ENCODE measurements at places on chromosomes 16 and 17.

DNA sequence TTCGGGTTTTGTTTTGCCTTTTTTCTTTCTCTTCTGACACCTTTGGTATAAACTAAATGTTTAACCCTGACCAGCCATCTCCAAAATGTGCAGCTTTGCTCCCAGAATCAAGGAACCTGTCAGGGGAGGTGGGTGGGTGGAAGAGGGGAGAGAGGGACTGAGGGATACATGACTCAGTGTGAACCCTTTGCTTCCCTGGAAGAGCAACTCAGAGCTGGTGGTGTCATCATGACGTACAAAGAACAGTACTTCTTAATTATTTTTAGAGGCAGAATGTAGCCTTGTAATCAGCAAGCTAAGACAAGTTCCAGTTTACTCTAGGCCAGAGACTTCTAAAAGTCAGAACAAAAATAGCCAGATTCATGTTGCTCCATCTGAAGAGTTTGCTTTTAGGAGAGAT, 119.6 kb upstream of the HAS3 start:
- no peak for DNase-seq

GRCh38 chr16:23395732-23396131, 57.3 kb downstream of the COG7 start:
- no peak for DNase-seq

- no peak for DNase-seq
Observed at GRCh38 chr17:32349503-32349853, 479 bp upstream of the ZNF207 start.

DNA sequence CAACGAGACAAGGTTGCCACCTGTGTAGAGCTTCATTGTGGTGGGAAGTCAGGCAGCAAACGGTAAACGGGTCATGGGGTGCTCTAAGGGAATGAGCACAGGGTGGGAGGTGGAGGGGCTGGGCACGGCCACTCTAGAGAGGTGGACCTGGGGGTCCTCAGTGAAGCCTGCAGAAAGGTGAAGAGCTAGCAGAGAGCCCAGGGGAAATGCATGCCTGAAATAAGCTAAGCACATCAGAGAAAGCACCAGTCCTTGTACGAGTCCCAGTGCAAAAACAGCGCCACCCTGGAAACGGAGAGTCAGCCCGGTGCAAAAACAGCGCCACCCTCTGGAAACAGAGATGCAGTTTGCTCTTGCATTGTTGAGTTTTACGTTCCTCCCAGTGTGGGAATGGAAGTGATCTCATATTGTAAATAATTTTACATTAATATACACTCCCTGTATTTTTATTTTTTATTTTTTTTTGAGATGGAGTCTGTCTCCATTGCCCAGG, 65.0 kb downstream of the TBC1D16 start:
- DNase-seq = no peak

GRCh38 chr16:83737729-83738354, 69.9 kb upstream of the HSBP1 start:
- DNase-seq = no peak

DNA sequence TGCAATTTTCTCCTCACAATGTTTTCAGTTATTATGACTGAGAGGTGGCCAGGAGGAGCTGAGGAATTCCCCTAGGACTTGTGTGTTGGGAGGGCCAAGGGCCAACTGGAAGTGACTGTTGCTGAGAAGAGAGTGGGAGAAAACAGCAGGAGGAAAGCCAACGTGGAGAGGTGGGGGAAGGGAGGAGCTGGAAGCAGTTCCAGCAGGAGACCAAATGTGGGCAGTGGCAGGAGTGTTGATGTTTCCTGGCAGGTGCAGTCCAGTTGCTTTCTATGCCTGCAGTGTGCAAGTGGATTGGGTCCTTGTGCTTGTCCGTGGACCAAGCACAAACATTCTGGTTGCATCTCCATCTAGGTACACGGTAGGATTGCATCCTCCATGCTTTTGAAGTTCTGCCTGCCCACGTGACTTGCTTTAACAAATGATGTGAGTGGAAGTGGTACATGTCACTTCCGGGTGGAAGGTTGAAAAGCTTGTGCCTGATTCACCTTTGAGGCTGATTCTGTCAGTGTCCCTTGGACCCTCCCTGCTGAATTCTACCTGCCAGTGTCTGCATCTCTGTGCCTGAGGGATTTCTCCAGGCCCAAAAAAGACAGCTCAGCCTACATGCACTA, 54.7 kb upstream of the CRHR1 start:
- no peak for DNase-seq

- DNase-seq = no peak
Observed at GRCh38 chr16:75983741-75984381, 257.6 kb upstream of the CPHXL start.

- no peak for DNase-seq
Observed at GRCh38 chr17:6011206-6011605, 59.0 kb upstream of the WSCD1 start.

DNA sequence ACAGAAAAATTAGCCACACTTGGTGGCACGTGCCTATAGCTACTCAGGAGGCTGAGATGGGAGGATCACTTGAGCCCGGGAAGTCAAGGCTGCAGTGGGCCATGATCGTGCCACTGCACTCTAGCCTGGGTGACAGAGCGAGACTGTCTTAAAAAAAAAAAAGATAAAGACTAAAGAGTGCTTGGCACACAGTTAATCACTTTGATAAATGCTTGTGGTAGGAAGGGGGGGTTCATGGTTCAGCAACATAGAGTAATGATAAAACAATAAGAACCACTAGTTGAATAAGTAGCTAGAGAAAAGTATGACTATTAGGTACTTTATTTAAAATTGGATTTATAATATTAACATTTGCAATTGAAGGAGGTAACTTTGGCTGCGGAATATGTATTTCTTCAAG, 43.3 kb downstream of the USP32 start:
- DNase-seq = no peak

DNA sequence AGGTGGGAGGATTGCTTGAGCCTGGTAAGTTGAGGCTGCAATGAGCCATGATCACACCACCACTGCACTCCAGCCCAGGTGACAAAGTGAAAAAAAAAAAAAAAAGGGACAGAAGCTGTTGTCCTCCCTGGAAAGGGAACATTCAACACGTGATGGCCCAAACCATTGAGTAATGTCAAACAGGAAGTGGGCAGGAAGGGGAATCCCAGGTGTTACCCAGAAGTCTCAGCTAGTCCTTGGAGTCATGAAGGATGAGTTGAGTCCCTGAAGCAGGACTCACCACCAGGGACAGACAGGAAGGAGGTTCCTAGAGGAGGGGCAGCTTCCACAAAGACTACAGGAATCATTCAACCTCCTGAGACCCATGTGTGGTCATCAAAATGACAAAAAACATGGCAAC, 19.8 kb upstream of the CMIP start:
- DNase-seq = no peak

DNA sequence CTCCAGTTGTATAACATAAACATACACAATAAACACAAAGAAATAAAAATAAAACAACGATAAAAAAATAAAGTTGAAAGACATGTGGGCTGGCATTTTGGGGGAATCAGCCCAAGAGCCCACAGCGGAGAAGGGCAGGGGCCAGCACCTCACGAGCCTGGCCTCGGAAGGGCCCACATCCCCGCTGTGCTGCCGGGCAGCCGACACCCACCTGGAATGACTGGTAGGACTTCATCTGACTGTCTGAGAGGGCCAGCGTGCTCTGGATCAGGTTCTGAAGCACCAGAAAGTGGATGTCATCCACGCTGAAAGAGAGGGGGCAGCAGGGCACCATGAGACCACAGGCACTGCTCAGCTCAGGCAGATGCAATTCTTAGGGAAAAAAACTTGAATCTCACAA, 73.5 kb downstream of the GTF3C1 start:
- no peak for DNase-seq

GRCh38 chr17:65194670-65195334, 57.6 kb downstream of the RGS9 start:
- no peak for DNase-seq

GRCh38 chr16:50500171-50500874, 47.9 kb upstream of the NKD1 start:
- no peak for DNase-seq

DNA sequence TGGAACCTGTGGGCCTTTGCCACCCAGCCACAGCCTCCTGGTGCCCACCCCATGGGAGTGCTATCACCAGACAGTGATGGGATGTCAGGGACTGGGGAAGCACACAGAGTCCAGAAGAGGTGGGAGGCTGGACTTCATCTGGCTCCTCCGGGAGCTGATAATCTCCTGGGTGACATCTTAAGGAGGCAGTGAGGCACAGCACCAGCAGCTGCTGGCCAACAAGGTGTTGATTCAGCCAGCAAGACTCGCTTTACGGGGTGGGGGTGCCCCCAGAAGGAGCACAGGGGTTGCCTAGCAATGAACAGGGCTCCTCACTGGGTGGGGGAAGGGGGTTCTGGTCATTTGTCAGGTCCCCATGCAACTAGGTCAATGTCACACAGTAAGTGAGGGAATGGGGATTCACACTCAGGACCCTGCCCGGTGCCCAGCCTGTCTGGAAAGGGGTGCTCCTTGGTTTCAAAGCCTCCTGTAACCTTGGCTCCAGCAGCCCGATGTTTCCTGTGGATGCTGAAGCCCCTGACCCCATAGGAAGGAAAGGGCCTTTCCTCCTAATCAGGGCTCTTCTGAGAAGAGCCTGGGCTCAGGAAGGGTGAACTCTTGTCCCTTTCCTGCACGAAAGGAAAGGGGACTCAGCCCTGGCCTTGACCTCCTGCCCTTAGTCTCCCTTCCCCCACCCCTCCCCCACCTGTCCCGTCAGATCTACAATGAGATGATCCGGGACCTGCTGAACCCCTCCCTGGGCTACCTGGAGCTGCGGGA, 17.7 kb downstream of the KIF19 start:
- DNase-seq = no peak

GRCh38 chr16:83615953-83616350, 191.8 kb upstream of the HSBP1 start:
- DNase-seq = no peak

DNA sequence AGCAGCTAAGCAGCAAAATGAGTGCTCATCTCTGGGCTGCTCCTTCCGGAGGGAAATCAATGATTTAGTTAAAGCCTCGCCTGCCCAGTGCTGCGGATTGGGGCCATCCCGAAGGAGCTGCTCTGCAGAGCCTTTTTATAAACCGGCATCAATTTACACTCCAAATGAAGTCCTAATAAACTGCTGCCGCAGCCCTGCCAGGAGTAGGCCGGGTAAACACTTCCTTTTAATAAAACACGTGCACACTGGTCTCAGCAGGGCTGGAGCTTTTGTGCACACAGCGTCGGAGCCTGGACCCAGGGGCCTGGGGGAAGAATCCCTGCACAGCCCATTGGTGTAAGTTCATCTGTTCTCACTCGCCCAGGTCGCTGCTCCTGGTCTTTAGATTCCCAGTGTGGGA, 79.6 kb upstream of the HS3ST2 start:
- DNase-seq = no peak

GRCh38 chr17:4679658-4680057, 24.3 kb downstream of the PELP1 start:
- no peak for DNase-seq

GRCh38 chr16:66469291-66469946, 42.3 kb downstream of the BEAN1 start:
- no peak for DNase-seq

DNA sequence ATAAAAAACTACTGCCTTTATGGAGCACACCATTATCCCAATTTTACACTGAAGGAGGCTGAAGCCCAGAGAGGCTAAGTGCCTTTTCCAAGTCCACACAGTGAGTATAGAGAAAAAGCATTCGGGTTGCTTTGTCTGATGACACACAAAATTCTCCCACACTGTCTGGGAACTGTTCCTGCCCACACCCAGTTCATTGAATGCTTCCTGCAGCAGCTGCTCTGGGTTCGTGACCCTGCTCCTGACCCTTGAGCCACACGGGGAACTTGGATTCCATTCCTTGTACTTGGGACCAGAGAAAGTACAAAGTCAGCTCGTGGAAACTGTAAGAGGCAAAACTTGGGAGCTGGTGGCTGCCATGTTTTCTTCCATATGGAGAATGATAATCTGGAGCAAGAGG, 57.9 kb downstream of the AKAP1 start:
- DNase-seq = no peak

- no peak for DNase-seq
Observed at GRCh38 chr16:60882816-60883215, 1153.4 kb downstream of the CDH8 start.

DNA sequence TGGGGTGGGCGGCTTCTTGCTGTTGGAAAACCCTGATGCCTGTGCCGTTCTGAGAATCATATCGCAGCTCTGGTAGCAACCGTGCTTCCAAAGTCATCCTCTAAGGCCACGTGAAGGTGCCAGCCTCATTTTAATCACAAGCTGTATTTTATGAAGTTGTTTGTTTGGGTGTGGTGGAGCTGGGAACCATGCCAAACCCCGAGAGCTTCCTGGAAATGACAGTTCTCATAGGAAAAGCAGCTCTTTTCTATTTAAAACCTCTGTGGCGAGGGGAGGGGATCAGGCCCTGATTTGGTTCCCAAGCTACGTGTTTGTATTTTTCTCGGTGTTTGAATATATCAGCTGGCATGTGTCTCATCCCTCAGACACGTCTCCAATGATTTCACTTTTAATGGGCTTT, 21.7 kb downstream of the KNOP1 start:
- DNase-seq = no peak

DNA sequence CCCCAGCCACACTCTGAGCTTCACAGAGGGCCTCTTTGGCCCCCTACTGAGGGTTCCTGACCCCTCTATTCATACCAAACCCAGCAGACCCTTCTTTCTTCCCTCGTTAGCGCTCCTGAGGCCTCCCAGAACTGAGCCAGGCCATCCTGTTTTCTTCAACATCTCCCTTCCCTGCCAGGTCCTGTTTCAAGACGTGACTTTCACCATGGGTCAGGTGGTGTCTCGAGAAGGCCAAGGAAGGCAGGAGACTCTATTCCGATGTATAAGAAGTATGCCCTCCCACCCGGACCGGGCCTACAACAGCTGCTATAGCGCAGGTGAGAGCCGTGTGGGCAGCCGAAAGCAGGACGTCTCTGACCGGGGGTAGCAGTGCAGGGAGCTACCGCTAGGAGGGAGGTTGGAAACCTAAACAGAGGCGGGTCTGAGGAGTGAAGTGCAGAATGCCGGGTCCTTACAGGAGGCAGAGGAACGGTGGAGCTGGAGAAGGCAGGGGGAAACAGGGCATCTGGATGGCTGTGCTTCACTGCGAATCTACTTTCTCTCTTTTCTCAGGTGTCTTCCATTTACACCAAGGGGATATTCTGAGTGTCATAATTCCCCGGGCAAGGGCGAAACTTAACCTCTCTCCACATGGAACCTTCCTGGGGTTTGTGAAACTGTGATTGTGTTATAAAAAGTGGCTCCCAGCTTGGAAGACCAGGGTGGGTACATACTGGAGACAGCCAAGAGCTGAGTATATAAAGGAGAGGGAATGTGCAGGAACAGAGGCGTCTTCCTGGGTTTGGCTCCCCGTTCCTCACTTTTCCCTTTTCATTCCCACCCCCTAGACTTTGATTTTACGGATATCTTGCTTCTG, 1.3 kb upstream of the SENP3 start:
- no peak for DNase-seq

- DNase-seq = no peak
Observed at GRCh38 chr17:48122665-48123045, 15.1 kb downstream of the SNX11 start.

Measured in GM12864 (cell line).